ENCODE measurements at places on chromosomes 11 and 22. TPM values are rescaled to one million over a fixed set of nuclear protein-coding genes. Genes with fewer than 3 reads are reported as not detected.

Gene MMP8
- not detected for total RNA-seq

Gene MRGPRX3
- not detected for total RNA-seq

Gene MOGAT2
- 0.44 TPM for total RNA-seq

Gene NXPE4
- total RNA-seq: not detected

GRCh38 chr11:23875176-23875850, 621.5 kb upstream of the LUZP2 start:
- no peaks in the 10 kb centered on the region for H3K27me3 ChIP-seq
- no peak overlapping the region for H3K27ac ChIP-seq
- no peak overlapping the region for H3K4me3 ChIP-seq
- DNase-seq: no peak
- no peaks in the 10 kb centered on the region for H3K36me3 ChIP-seq

GRCh38 chr11:60455531-60456042, at the start of gene MS4A1:
Gene MS4A1 (plus strand): TSS chr11:60455847. CDS start chr11:60462375, 6,528 bp downstream.
- DNase-seq: peak; percentile 98
- no peaks in the 10 kb centered on the region for H3K36me3 ChIP-seq
- peak within 1 kb of the TSS; percentile 93 for H3K27ac ChIP-seq
- no peaks in the 10 kb centered on the region for H3K27me3 ChIP-seq

- H3K4me1 ChIP-seq: peaks cover 3% of the 10 kb centered on the region
- H3K27me3 ChIP-seq: no peaks in the 10 kb centered on the region
- DNase-seq: no peak
Observed at GRCh38 chr11:57306161-57306876, 18.4 kb downstream of the TNKS1BP1 start.

DNA sequence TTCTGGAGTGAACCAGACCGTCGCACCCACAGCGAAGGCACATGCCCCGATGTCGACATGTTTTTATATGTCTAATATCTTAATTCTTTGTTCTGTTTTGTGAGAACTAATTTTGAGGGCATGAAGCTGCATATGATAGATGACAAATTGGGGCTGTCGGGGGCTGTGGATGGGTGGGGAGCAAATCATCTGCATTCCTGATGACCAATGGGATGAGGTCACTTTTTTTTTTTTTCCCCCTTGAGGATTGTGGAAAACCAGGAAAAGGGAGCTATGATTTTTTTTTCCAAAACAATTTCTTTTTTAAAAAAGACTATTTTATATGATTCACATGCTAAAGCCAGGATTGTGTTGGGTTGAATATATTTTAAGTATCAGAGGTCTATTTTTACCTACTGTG, 49.2 kb upstream of the OR4B1 start:
- peaks cover 4% of the 10 kb centered on the region for H3K4me1 ChIP-seq
- no peak for DNase-seq
- no peaks in the 10 kb centered on the region for H3K27me3 ChIP-seq
- peaks cover 11% of the 10 kb centered on the region for H3K36me3 ChIP-seq
- no peak overlapping the region for H3K4me3 ChIP-seq
- no peak overlapping the region for H3K27ac ChIP-seq
